Stimulated activated CD8-positive, alpha-beta memory T cell treated with anti-CD3 and anti-CD28 coated beads, Interleukin-4, amount 100 ng/mL, for 48 hours (primary cell): ENCODE measurements at places on chromosomes 12 and 14.

GRCh38 chr14:74308695-74309094 lies 6.0 kb upstream of the ABCD4 start:
- no peak for DNase-seq

- DNase-seq: no peak
These were observed 21.7 kb downstream of the TAOK3 start for GRCh38 chr12:118350908-118351559.

DNA sequence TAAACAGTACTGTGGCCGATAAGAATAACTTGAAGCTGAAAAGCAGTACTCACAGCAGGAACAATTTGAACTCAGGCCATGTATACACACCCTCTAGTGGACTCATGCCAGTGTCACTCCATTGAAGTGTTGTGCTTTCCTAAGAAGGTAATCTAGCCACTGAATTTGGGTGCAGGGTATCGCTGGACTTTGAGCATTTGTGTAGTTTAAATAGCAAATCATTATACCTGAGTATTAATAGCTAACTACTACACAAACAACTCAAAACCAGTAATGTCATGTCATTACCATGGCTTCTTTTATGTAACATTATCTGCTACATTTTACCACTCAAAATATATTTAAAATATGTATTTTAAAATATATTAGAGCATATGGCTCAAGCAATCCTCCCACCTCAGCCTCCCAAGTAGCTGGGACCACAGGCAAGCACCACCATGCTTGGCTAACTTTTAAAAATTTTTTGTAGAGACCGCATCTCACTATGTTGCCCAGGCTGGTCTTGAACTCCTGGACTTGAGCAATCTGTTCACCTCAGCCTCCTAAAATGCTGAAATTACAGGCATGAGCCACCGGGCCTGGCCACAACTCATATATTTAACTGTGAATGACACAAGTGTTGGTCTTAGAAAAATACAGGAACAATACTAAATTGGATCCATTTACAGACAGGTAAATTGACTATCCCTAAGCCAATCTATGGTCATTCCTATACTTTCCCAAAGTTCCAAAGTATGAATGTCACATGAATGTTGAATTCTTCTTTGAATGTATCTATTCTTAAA lies 25.6 kb upstream of the ARID4A start:
- no peak for DNase-seq

DNA sequence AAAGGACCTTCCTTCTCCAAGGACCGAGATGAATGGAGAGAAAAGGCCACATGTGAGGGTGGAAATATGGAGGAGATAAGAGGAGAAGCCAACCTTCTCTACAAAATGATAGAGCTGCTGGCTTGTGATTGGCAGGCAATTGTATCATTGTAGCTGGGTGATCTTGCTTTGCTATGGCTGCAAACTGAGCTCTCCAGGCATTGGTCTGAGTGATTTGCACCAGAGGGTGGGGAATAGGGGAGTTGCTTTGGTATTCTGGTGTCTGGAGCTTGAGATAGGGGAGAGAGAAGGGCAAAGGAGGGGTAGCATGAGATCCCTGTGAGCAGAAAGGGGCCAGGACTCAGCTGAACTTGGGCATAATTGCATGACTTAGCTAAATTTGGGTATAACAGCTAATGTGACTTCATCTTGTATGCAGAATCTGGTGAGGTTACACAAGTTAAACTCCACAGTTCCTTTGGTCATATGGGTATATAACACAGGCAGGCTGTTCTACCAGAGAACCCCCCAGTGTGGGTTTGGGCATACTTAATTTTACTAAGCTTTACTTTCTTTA lies 72.0 kb downstream of the FOS start:
- DNase-seq: no peak

GRCh38 chr14:90905531-90905930 lies 89.3 kb upstream of the TTC7B start:
- no peak for DNase-seq

DNA sequence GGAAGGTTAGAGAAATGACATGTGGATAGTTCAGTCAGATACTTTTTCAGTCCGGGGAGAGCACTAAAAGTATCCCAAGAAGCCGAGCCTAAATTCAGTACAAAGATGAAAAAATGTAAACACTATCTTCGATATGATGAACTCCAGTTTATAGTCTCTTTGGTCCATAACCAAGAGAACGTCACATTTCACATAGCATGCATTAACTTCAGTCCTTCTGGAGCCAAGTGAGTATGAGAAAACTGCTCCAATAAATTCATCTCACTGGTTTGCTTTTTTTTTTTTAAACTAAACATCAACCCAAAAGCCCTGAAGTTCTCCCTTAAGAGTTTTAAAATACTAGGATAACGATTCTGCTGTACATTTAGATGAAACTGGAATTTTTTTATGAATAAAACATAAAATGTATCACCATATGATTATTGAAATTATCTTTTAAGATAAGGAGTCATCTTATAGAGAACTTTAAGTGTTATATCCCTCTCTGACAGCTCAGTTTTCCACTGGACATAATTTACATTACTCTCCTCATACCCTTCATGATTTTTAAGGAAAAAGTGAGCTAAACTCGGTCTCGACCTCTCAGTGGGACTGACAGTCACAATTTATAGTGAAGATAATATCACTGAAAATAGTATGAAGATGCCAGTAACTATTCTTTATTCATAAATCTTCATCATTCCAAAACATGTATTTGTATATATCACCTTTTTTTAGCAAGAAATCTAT lies 841.5 kb upstream of the FLRT2 start:
- DNase-seq: no peak

DNA sequence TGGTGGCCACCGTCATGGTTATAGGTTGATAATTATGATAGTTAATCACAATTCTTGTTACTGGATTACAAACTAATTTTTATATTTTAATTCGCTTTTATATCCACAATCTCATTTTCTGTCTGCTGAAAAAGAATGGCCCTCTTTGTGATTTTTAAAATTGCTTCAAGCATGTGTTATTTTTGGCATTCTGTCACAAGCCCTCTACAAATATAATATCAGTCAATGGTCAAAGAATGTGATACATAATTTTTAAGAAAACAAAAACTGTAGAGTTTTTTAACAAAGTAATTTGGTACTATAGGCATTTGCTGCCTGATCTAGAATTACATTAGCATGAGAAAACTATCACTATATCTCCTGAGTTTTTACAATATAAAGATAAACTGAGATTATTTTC lies 352.0 kb upstream of the TMTC1 start:
- DNase-seq: no peak

GRCh38 chr12:6539314-6539682 lies 5.0 kb downstream of the GAPDH start:
- no peak for DNase-seq

DNA sequence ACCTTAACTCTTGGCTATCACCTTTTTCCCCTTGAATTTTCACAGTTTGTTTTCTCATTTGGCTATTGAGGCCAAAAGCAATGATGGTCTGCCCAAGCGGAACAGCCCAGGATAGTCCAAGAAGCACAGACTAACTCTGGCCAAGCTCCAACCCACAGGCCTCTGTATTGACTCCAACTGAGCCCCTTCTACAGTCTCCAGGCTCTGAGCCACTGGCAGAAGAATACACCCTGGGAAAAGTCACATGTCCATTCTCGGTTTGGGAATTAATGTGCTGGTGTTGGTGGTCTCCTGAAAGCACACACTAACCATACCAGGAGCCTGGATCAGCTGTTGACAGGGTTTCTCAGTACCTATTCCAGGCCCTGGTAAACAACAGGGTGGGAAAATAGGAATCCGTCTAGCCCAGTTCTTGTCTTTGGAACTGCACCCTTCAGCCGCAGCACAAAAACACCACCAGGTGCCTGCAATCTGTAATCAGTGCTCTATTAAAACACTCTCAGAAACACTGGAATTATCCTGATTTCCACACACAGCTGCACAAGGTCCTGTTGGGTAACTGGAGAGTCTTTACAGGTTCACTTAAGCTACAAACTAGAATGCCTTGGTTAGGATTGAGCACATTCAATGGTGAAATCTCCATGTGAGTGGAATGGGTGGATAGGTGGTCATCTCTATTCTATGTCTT lies 63.6 kb downstream of the STXBP6 start:
- DNase-seq: no peak

GRCh38 chr14:103056322-103057027 lies 874 bp downstream of the CDC42BPB start:
- DNase-seq: no peak

GRCh38 chr12:120181991-120182631 lies 12.4 kb downstream of the GCN1 start:
- DNase-seq: no peak

- DNase-seq: no peak
These were observed 50.5 kb downstream of the ANO4 start for GRCh38 chr12:100845095-100845494.

DNA sequence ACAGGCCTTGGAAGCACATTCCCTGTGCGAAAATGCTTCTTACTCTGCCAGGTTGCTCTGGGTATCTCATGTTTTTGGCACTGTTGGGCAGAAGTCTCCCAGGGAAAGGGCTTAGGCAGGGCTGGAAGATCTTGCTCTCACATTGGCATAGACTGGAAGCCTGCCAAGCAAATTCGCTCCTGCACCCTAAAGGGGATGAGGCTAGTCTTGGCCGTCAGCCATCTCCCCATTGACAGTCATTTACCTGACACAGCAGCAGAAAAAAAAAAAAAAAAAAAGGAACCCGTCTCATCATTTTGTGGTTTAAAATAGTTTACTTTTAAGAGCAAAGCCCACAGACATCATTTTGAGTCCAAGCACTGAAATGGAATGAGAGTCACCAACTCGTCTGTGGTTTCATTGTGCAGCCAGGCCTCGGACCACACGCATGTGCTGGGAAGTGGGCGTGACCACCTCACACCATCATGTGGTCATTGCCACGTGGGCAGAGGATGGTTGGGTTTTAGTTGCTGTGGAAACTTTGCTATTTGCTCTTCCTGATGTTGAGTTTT lies 84.8 kb downstream of the NRXN3 start:
- peak; percentile 62 for DNase-seq
